Activated naive CD4-positive, alpha-beta T cell treated with anti-CD3 and anti-CD28 coated beads for 36 hours (primary cell): ENCODE measurements at places on chromosomes 1 and 21. TPM values are rescaled to one million over a fixed set of nuclear protein-coding genes. Genes with fewer than 3 reads are reported as not detected.

DNA sequence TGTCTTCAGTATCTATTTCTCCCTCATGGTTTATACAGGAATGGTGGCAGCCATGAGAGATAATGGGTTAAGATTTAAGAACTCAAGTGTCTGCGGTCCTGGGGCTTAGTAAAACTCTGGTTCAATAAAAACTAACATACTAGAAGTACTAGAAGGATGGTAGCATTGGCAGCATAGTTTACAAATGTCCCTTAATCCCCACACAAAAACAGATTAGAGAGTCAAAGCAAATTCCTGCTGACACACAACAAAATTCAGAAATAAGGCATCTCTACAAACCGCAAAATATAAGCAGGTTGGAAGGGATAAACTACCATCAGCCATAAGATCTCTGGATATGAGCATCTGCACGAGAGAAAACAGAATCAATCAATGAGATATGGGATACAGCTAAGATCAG lies 234.4 kb downstream of the RERE start:
- H3K4me1 ChIP-seq = peaks cover 11% of the 10 kb centered on the region
- H3K27ac ChIP-seq = no peak overlapping the region
- DNase-seq = no peak
- H3K36me3 ChIP-seq = no peaks in the 10 kb centered on the region
- no peak overlapping the region for H3K4me3 ChIP-seq

DNA sequence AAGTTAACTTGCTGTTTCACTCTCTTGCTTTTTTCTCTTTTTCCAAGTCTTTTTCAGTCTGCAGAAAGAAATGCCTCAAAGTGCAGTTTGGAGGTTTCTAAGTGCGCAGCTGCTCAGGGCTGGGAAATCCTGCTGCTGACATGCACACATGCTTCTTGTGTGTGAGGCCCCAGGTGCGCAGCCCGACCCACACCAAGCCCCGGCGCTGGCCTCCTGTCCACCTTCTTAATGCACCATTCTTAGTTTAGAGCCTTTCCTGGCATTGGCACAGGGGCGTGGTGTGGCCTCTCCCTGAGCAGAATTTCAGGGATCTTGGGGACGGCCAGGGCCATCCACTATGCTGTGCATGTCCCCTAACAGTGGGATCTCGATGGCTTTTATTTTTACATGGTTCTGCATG lies 315.2 kb downstream of the CAMTA1 start:
- no peak overlapping the region for H3K4me3 ChIP-seq
- H3K27me3 ChIP-seq = peaks cover 5% of the 10 kb centered on the region
- H3K4me1 ChIP-seq = no peaks in the 10 kb centered on the region

The RIPPLY3 gene
- total RNA-seq = 0.10 TPM

DNA sequence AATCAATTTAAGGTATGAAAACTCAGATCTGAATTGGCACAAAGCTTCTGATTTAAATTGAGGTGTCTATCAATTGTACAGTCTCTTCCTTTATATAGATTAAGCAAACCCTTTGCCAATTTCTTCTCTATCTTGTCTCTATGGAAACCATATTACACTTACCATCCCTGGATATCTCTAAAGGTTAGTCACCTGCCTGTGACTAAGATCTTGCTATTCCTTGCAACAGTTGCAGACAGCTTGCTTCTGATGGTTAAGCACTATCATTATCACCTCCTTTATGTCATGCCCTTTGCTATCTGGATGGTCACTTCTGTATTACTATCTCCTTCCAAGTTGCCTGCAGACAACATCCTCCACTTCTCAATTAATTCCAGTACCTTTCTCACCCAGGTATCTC lies 998.6 kb upstream of the B3GALT2 start:
- H3K27ac ChIP-seq = no peak overlapping the region
- DNase-seq = no peak
- no peaks in the 10 kb centered on the region for H3K4me1 ChIP-seq
- H3K27me3 ChIP-seq = no peaks in the 10 kb centered on the region
- peaks cover 1% of the 10 kb centered on the region for H3K36me3 ChIP-seq

DNA sequence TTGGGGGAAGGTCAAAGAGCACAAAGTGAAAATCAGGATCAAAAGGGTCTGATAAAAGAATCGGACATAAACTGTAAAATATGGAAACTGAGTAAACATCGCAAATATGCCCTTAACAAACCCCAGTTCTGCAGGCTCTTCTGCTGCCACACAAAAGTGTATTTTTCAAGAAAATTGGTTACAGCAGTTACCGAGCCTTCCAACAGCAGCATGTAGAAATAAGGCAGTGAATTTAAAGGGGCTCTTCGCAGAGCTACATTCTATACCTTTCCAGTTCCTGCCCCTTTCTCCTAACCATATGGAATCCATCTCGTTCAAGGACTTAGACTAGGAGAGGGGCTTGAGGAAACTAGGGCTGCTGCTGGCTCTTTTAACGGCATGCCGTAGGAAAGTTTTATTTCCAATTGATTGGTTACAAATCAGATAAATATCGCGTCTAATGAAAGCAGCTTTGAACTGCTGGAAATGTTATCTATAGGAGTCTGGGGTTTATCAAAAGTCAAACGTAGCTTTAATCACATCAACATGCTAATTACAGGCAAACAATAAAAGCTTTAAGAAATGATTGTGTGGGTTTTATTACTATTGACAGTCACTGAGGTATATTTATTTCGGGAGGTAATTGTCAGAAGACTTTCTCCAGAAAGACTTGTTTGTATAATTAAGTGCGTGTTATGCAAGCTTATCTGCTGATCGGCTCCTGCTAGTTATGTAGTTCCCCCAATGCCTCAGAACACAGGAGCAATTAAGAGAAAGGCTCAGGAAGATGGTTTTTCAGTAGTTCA lies 59.1 kb downstream of the GORAB start:
- no peak for DNase-seq
- peaks cover 32% of the 10 kb centered on the region for H3K27me3 ChIP-seq
- H3K36me3 ChIP-seq = no peaks in the 10 kb centered on the region
- no peak overlapping the region for H3K27ac ChIP-seq

DNA sequence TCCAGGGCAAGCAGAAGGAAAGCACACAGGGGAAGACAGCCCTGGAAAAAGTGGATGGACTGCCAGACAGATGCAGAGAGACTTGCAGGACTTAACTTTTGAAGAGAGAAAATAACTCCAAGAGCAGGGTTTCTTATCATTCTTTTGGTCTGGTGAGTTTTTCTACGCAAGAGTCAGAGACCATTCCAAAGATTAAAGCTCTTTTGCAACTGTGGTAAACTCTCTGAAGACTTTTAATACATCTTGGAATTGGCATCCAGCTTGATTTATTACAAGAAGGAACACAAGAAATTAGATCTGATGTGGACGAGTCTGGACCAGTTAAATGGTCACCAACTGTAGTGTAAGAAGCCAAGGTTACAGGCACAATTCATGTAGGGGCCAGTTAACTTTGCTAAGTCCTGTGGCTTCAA lies 153.4 kb downstream of the SIPA1L2 start:
- no peak overlapping the region for H3K27ac ChIP-seq
- no peaks in the 10 kb centered on the region for H3K36me3 ChIP-seq
- H3K27me3 ChIP-seq = peaks cover 11% of the 10 kb centered on the region

The INSRR gene
- not detected for total RNA-seq
